Astrocyte of the spinal cord (primary cell): ENCODE measurements at places on chromosomes 5 and 9.

- no peak for DNase-seq
Observed at GRCh38 chr9:94961870-94962269, 235.4 kb downstream of the AOPEP start.

- no peak for DNase-seq
Observed at GRCh38 chr5:14534773-14535172, 46.8 kb upstream of the OTULINL start.

DNA sequence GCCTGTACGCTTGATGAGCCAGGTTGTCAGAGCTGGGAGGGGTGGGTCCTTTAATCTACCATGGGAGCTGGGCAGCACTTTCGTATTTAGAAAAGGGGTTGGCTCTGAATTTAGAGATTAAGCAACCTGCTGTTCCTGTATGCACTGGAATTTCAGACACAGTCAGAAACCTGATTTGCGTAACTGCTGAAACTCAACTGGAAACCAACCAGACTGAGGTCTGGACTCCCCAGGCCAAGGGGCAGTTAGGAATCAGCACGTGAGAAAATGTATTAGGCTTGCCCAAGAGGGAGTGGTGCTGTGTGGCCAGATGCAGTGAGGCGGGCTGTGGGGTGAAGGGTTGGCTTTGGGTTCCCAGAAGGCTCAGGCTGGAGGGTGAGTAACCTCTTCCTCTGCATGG is 235.0 kb downstream of the GOLPH3 start:
- DNase-seq = no peak

DNA sequence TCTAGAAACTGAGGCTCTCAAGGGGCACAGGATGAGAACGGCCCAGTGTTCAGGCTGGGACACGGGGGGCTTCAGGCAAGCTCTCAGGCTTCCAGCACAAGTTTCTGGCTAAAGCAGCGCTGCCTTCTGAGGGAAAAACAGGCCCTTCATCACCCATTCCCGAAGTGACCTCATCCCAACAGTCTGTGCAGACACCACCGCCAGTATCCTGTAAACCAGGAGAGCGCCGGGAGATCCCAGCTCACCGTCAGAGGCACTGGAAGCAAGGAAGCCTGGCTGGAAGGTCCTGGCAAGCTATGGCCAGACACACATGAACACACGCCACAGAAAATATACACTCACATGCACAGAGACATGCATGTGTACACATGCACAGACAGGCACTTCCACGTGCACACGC is 8.8 kb downstream of the SLC12A7 start:
- no peak for DNase-seq

GRCh38 chr5:94830520-94830919 is 212.1 kb downstream of the SLF1 start:
- DNase-seq = no peak

DNA sequence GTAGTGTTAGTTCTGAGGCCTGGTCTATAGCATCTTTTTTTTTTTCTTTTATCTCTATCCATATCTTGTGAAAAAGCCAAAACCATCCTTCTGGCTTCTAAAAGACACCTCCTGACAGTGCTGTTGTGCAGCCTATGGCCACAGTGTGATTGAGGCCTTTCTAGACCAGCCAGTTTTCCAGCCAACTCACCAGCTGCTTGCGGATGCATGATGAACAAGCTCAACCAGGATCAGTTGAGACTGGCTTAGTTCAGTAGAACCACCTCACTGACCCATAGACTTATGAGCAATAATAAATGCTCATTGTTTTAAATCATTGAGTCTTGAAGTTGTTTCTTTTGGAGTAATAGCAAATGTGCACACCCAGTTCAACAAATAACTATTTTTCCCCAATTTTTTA is 296.9 kb downstream of the FAM170A start:
- DNase-seq = no peak

DNA sequence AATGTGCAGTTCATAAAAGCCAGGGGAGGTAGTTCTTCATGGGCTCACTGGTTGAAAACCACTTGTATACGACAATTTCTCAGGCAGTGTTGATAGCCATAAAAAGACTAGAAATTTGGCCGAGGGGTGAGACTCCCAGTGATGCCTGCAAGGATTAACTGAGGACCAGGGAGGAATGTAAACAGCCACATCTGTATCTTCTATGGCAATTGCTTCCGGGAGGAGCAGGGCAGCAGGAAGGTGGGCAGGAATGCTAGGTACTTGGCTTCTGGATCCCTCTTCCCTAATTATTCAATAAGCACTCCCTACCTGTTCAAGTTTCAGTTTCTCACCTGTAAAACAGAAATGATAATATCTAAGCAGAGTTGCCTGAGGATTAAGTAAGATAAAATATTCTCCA is 45.4 kb downstream of the TMEM232 start:
- DNase-seq = no peak

- no peak for DNase-seq
Observed at GRCh38 chr9:125707472-125707804, 430 bp upstream of the MAPKAP1 start.

DNA sequence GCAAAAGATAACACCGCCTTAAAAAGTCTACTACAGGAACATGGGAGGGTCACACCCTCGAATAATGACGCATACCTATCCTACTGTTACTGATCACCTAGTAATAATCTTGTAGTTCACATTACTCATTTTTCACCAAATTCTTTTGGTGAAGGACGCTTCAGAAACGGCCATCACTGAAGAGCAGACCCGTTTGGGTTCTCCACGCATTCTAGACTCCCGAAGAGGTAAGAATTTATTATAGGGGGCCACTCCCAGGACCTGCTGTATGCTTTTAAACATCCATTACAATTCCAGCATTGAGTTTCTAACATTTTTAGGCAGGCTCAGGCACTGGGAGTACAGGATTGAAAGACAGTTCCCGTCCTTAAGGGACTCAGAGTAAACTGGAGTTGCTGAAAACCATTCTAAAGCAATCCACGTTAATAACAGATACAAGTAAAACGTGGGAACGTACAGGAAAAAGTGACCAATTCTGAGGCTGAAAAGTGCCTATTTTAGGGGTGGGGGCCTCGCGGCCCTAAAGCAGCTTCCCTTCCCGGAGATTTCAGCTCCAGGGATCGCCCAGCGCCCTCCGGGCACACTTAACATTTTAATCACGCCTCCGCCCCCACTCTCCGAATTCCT is at the start of gene FER:
Gene FER (plus strand): TSS at position 124 of the 627 bp plus-strand sequence. CDS start 50,286 bp downstream, outside the sequence.
- DNase-seq = peak; percentile 82

GRCh38 chr5:87277279-87277835 is 9.7 kb downstream of the RASA1 start:
- DNase-seq = no peak

GRCh38 chr9:19879062-19879461 is 90.2 kb upstream of the SLC24A2 start:
- DNase-seq = no peak

DNA sequence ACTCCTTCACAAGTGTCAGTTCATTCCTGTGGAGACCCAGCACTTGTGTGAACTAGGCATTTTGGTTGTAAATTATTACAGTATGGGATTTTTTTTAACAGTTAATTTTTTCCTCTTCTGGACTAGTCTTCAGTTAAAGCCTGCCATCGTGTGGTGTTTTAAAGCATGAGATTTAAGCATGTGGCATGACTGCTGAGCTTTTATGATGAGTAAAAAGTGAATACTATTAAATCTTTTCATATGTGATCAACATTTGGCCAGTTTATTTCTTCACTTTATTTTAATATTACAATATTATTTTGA is 25.0 kb downstream of the LMNB1 start:
- peak; percentile 57 for DNase-seq

- no peak for DNase-seq
Observed at GRCh38 chr5:139795074-139796001, at the start of gene PSD2. Gene PSD2, plus strand, starts transcription at chr5:139795808. Its CDS starts 13,633 bp downstream, at chr5:139809441.

- DNase-seq = peak; percentile 96
Observed at GRCh38 chr9:21616082-21616778, 134.1 kb upstream of the IFNE start.

- DNase-seq = no peak
Observed at GRCh38 chr9:136626066-136626725, 36.5 kb upstream of the EGFL7 start.

- DNase-seq = peak; percentile 25
Observed at GRCh38 chr5:38725371-38725865, 120.4 kb upstream of the OSMR start.

DNA sequence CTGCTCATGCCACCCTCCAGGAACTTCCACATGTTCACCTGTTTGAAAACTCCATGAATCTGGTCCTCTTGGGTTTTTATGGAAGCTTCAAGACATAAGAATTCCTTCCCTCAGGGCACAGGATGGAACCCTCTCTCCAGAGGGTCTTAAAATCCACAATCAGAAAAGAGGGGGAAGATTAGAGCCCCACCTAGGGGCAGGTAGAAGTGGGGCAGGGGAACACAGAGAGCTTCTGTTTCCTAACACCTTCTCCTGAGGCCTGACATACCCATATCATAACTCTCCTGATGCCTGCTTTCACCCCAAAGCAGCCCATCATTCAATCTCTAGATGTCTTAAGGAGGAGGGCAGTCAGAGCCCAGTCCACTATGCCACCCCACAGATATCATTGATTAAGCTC is 1087.7 kb upstream of the ARRDC3 start:
- no peak for DNase-seq
